ENCODE measurements at places on chromosomes 6 and 20.

GRCh38 chr6:129828229-129828628 lies 32.9 kb downstream of the TMEM244 start:
- H3K27ac ChIP-seq = no peak overlapping the region
- no peak overlapping the region for H3K4me3 ChIP-seq

GRCh38 chr20:18272451-18272850 lies 15.9 kb upstream of the ZNF133 start:
- no peak overlapping the region for H3K4me3 ChIP-seq
- H3K27ac ChIP-seq = no peak overlapping the region
- H3K36me3 ChIP-seq = no peaks in the 10 kb centered on the region
- peaks cover 41% of the 10 kb centered on the region for H3K27me3 ChIP-seq
- peaks cover 6% of the 10 kb centered on the region for H3K4me1 ChIP-seq

DNA sequence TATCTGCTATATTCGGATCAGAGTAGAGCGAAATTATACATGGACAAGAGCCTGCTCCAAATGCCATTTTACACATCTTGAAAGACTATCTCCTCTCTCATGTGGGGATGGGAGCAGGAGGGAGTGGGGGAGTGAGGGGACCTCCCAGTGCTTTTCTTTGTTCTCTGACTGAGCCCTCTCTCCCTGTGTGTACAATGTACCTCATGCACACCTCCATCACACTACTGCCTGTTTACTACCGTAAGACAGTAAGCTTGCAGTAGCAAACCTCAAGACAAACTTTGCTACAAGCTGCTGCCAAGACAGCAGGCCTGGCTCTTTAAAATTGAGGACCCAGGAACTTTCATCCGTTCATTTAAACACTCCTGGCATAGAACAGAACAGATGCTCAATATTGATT lies 7.2 kb downstream of the NHSL1 start:
- no peaks in the 10 kb centered on the region for H3K36me3 ChIP-seq
- no peak overlapping the region for H3K4me3 ChIP-seq
- H3K27ac ChIP-seq = no peak overlapping the region
- peaks cover 16% of the 10 kb centered on the region for H3K27me3 ChIP-seq

DNA sequence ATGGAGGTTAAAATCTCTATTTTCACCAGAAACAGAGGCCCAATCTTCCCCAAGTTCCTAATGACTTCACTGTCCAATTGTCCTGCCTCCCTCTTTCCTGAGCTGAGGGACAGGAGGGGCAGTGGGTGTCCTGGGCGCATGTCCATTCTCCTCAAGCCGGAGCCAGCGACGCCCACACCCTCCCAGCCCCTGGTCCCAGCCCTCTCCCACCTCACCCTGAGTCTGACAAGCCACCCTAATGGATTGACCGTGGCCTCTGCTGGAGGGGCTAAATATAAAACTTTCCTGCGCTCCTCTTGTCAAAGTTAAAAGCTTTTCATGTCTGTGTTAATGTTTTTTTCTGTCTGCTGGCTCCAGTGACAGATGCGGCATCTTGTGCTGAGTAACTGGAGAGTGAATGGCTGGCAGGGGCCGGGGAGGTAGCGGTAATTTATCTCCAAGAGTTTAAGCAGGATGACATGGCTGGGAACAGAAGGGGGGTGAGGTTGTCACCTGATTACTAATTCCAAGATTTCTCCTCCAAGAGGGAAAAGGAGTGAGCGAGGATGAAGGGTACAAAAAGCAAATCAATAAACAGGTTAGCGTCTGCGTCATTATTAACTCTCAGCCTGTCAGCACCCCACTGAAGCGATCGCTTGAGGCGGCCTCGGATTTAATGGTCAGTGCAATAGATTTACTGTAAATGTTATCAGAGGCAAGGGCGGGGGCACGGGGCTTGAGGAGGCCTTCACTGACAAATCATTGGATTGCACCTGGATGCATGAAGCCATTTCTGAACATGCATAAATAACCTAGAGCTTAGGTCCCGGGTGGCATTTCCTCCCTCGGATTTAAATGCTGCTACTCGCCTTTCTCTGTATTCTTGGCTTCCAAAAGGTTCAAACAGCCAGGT lies 118.1 kb upstream of the MAFB start:
- no peak for DNase-seq
- no peaks in the 10 kb centered on the region for H3K36me3 ChIP-seq
- H3K27me3 ChIP-seq = peaks cover 2% of the 10 kb centered on the region

- DNase-seq = no peak
- H3K27me3 ChIP-seq = peaks cover 74% of the 10 kb centered on the region
- no peaks in the 10 kb centered on the region for H3K36me3 ChIP-seq
- no peak overlapping the region for H3K4me3 ChIP-seq
Measured at GRCh38 chr20:22583773-22584521, 425 bp downstream of the FOXA2 start.

DNA sequence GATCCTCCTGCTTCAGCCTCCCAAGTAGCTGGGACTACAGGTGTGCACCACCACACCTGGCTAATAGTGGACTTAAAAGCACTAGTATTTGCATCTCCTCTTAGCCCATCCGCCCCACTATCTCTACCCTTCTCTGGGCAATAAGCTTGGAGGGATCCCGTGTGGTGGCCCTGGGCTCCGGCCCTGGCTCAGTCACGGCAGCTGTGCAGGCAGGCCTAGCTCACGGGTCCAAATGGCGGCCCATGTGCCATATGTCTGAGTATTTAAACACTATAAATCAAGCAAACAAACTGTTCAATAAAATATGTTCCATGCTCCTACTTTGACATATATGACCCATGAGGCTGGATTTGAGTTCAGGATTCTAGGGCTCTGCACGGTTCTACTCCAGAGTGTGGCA lies 118.4 kb downstream of the BANF2 start:
- H3K4me1 ChIP-seq = no peaks in the 10 kb centered on the region
- no peaks in the 10 kb centered on the region for H3K27me3 ChIP-seq
- H3K27ac ChIP-seq = no peak overlapping the region
- H3K4me3 ChIP-seq = no peak overlapping the region
- H3K36me3 ChIP-seq = no peaks in the 10 kb centered on the region

GRCh38 chr6:4382362-4382853 lies 247.0 kb upstream of the ECI2 start:
- no peak overlapping the region for H3K4me3 ChIP-seq
- no peaks in the 10 kb centered on the region for H3K4me1 ChIP-seq
- DNase-seq = no peak
- no peak overlapping the region for H3K27ac ChIP-seq
- H3K36me3 ChIP-seq = peaks cover 1% of the 10 kb centered on the region
- no peaks in the 10 kb centered on the region for H3K27me3 ChIP-seq

DNA sequence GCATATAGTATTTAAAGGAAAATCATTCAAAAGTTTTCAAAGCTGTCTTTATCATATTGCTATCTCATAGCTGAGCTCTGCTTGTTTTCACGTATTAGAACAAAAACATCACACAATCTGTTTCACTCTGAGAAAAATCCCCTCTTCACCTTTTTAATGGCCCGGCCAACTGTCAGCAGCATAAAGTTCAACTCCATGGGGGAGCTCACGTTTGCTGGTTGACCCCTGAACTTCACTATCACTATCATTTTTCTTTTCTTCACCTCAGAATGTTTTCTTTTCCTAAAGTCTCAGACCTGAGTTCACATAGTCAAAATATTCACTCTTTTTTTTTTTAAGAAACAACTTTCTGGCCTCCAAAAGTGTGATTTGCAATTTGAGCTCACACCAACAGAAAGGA lies 374.4 kb upstream of the MARCKS start:
- no peak for DNase-seq
- no peak overlapping the region for H3K4me3 ChIP-seq
- no peak overlapping the region for H3K27ac ChIP-seq
- no peaks in the 10 kb centered on the region for H3K36me3 ChIP-seq
- no peaks in the 10 kb centered on the region for H3K27me3 ChIP-seq

DNA sequence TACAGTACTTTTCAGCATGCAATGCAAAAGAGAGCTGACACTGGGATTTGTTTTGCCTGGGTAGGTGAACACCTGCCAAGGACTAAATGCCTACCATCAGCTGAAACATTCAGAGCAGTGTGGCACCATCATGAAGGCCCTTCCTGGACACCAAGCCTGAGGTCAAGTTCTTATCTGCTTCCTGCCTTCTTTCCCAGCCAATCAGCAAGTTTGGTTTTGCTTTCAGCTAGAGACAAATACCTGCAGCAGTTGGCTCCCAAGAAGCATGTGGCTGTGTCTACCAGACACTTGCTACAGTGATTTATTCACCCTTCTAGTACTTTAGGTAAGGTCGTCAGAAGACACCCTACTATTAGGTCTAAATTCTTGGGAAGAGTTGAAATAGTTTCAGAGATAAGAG lies 112.8 kb downstream of the TBX18 start:
- no peak overlapping the region for H3K4me3 ChIP-seq
- no peaks in the 10 kb centered on the region for H3K36me3 ChIP-seq
- H3K27me3 ChIP-seq = no peaks in the 10 kb centered on the region
- no peaks in the 10 kb centered on the region for H3K4me1 ChIP-seq
- H3K27ac ChIP-seq = no peak overlapping the region
- DNase-seq = no peak
